ENCODE measurements at places on chromosomes 1 and 21. TPM values are rescaled to one million over a fixed set of nuclear protein-coding genes. Genes with fewer than 3 reads are reported as not detected.
A peak's percentile ranks its signal among the peaks of the same experiment; 100 is the strongest.

DNA sequence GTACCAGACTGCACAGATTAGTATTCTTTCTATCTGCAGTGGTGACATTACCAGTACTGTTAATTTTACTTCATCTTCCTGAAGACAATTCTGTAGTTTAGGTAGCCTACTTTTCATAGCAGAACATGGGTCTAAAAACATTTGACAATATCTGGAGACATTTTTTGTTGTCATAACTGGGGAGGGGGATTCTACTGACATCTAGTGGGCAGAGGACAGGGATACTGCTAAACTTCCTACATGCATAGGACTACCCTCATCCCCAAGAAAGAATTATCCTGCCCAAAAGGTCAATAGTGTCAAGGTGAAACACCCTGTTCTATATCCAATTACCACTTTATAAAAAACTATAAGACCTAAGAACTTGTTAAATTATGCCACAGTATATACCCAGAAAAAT is 3.4 kb upstream of the ARHGAP29 start:
- DNase-seq, result no peak

GRCh38 chr1:167630568-167631385 is 745 bp downstream of the RCSD1 start:
- DNase-seq, result no peak

NPR1 gene
- not detected for total RNA-seq

- DNase-seq, result no peak
Observed at GRCh38 chr1:243716906-243717305, 133.1 kb downstream of the AKT3 start.

GPR25 gene
- total RNA-seq, result 2.1 TPM

DNA sequence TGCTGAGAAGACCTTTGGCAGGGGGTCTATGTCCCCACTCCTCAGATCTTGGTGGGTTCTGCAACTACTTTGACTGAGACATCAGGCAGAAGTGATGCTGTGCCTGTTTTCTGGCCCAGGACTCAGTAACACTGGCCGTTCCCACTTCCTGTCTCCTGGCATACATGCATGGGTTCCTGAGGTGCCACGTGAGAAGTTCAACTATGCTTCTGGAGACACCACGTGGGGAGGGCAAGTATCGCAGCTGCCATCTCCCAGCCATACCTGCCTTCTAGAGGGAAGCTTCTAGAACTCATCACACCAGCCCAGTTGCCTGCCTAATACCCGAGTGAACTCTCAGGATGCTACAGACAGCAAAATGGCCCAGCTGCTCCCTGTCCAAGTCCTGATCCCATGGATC is 65.8 kb downstream of the TRABD2B start:
- no peak for DNase-seq

GRCh38 chr1:24779689-24780464 is 34.6 kb downstream of the CLIC4 start:
- no peak for DNase-seq

DNA sequence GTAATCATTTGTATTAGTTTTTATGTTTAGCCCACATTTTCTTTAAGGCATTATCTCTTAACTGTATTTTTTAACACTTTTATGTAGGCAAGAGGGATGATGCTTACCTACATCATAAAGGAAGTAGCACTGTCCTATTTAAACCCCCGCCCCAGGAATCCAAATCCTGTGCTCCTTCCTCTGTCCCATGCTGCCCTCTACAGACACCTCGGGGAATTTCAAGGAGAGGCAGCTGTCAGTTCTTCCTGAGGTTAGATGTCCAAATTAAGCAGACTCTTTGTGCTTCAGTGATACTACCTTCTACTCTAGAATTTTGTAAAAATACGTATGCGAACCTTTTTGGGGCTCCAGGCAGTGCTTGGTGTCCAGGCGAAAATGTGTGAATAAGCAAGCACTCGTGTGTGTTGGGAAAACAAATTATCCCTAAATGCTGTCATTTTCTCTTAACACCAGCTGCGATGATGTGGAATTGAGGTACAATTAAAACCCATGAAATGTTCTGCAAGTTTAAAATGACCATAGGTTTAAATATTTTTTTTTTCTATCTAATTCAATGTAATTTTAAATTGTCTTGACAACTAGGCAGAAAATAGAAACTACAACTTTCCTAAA is 19.2 kb downstream of the CRCT1 start:
- no peak for DNase-seq

DNA sequence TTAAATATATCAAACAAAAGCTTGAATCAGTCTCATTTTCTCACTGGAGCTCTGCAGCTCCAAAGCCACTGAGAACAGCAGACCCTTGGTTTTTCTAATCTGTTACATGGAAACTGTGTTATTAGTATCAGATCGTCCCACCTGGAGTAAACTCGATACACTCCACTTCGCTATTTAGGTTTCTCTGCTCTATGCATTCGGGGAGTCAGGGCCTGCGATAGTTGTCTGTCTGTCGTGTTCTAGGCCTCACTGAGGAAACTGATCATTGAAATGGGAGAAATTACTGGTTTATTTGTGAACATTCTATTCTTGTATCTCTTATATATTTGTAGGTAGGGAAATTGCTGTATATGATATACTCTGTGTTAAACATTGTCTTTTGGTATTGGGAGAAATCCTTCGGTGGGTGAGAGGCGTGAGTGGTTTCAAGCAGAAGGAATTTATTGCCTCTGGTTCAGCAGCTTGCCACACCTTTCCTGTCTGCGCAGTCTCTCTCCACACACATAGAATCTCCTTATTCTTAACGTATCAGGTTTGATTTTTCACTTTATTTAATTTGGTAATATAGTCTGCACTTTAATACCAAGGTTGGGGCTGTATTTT is 8.5 kb downstream of the PRDM2 start:
- no peak for DNase-seq

GRCh38 chr1:67724928-67725560 is 40.0 kb downstream of the GADD45A start:
- DNase-seq, result no peak

PLEKHO1 gene
- total RNA-seq, result 53.3 TPM

GRCh38 chr1:84869720-84870119 is 23.3 kb downstream of the LPAR3 start:
- no peak for DNase-seq

WLS gene
- total RNA-seq, result not detected

- no peak for DNase-seq
Observed at GRCh38 chr1:155295183-155295941, 5.9 kb downstream of the PKLR start.

GRCh38 chr1:87023326-87023725 is 108.9 kb downstream of the HS2ST1 start:
- DNase-seq, result no peak

GRCh38 chr1:204961765-204962419 is 81.1 kb upstream of the CNTN2 start:
- no peak for DNase-seq

- DNase-seq, result no peak
Observed at GRCh38 chr1:224411766-224412165, 22.8 kb downstream of the WDR26 start.

DNA sequence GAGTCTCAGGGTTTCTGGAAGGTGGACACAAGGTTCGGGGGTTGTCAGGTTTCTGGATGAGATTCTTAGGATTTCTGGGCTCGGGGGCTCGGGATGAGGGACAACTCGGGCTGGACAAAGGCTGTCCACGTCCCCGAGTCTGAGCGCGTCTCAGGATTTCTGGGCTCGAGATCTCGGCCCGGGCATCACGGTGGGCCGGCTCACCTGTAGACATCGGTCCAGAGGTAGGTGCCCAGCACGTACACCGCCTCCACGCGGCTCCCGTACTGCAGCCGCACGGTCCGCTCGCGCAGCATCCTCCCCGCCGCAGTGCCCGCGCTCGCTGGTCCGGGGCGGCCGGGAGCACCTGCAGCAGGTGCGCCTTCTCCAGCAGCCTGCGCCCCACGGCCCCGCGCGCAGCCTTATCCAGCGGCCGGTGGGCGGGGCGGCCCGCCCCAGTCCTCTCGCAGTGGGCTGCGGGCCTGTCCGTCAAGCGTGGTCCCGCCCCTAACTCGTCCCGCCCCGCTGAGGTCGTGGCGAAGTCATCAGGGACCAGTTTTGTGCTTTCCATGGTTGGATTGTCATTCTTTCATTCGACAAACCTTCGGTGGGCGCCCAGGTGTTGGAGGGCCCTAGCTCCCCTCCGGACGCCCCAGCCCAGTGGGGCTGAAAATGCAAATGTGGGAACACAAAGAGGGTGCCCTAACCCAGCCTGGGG is at the start of gene PADI2:
Gene PADI2 (minus strand): TSS at position 376 of the 697 bp plus-strand sequence. CDS start 80 bp downstream, at position 296.
- peak; percentile 66 for DNase-seq

DNA sequence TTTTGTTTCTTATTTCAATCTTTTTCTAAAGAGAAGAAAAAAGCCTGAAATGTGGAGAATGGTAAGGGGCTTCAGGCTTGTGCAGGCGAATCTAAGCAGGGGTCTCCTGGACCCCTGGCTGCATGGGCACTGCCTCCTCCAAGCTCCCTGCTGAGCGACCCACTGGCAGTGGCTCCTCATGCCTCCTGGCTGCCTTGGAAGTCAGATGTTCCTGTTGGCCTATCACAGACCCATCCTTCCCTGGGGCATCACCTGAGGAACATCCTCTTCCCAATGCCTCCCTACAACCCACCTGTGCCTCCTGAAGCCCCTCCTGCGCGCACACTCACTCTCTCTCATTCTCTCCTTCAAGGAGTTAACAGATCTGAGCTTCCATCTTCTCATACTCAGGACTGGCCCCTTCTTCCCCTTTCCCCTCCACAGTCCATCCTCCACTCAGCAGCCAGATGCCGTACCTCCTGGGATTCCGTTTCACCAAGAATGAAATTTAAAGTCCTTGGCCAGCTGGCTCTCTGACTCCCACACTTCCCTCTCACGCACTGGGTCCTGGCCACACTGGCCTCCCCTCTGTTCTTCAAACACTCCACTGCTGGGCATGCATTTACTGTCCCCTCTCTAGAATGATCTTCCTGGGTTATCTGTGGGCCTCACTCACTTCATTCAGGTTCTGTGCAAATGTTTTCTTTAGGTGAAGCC is 41.7 kb downstream of the AZIN2 start:
- DNase-seq, result no peak

DNA sequence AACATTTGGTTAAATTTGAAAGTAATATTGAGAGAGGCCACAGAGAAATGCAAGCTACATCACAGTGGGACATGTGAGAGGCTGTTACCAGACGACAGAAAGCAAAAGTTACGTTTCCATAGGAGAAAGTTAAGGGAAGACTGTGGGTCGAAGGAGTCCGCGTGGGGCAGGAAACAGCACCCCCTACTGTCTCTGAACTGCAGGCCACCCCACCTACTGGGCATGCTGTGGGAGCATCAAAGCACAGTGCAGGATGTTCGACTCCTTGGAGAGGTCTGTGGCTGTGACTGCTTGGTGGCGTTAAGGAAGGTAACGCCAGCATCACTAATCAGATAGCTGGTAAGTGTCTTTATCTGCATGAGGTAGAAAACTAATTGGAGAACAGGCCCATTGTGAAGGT is 123.9 kb downstream of the PTBP2 start:
- no peak for DNase-seq

GRCh38 chr1:201539561-201540431 is 869 bp downstream of the NAV1 start:
- no peak for DNase-seq

GRCh38 chr1:7516341-7516740 is 254.8 kb upstream of the VAMP3 start:
- DNase-seq, result no peak

DNA sequence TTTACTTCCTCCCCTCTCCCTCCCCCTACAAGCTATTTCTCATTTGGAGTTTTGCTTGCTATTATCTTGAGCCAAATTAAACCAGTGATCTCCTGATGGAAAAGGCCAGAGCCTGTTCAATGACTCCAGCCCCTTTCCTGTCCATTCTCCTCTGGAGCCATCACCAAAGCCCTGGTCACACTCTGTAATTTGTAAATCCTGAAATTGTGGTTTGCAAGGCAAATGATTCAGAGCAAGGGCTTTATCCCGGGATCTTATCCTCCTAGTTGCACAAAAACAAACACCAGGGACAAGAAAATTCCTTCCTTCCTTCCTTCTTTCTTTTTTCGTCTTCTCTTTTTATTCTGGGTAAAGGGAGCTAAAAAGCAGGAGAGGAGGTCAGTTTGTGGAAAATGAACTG is 366.1 kb upstream of the ST6GALNAC5 start:
- no peak for DNase-seq

DNA sequence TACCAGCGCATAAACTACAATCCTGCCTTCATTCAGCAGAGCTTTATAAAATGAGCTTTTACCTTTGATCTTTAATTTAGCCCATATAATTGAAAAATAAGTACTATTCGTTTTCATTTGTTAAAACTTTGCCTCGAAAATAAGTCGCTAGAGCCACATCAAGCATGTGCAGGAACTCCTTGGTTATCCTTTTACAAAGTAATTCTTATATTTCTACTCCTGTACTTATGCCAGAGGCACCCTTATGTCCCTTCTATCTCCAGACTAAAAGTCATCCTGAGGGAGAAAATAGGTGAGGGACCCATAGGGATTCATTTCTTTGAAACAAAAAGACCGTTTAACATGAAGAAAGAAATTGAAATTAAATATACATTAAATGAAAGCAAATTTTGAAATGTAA is 278.2 kb upstream of the C1orf105 start:
- DNase-seq, result no peak

DNA sequence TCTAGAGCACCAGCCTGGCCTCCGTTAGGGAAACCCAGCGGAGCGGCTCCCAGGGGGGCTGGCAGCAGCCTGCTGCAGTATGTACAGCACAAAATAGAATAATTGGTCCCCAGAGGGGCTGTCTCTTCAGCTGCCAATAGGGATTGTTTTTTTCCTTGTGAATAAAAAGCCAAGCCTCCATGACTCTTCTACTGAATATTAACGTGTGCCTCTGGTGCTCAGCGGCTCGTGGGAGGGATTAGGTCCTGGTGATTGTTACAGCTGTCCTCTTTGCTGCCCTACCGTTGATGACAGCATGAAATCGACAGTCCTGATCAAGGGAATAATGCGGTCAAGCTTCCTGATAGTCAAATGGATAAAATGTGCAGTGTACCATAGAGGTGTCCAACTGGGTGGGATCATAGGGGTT is 190.7 kb upstream of the RUNX1 start:
- no peak for DNase-seq

DNA sequence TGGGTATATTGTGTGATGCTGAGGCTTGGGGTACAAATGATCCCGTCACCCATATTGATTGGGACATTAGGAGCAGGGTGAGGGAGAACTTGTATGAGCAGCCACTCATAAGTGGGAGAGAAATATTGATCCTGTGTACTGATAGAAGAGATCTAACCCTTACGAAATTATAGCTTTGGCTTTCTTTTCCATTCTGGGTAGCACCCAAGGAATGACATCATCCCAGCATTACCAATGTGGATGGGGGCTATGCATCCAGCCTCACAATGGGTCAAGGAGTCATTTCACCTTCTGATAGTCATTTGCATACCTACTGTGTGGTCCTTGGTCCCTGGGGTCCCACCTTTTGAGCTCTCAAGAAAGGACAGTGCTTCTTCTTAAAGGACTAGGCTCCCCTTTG is 1.9 kb upstream of the NAV1 start:
- DNase-seq, result no peak

GRCh38 chr1:218812360-218812759 is 361.3 kb upstream of the LYPLAL1 start:
- DNase-seq, result no peak

- DNase-seq, result no peak
Observed at GRCh38 chr1:100883963-100884362, 10.7 kb downstream of the EXTL2 start.

DCST2 gene
- 0.92 TPM for total RNA-seq

GRCh38 chr1:169326956-169327268 is 40.7 kb downstream of the NME7 start:
- no peak for DNase-seq

All from natural killer cell (primary cell).